ENCODE measurements at places on chromosomes 7 and 10.
A peak's percentile ranks its signal among the peaks of the same experiment; 100 is the strongest.

DNA sequence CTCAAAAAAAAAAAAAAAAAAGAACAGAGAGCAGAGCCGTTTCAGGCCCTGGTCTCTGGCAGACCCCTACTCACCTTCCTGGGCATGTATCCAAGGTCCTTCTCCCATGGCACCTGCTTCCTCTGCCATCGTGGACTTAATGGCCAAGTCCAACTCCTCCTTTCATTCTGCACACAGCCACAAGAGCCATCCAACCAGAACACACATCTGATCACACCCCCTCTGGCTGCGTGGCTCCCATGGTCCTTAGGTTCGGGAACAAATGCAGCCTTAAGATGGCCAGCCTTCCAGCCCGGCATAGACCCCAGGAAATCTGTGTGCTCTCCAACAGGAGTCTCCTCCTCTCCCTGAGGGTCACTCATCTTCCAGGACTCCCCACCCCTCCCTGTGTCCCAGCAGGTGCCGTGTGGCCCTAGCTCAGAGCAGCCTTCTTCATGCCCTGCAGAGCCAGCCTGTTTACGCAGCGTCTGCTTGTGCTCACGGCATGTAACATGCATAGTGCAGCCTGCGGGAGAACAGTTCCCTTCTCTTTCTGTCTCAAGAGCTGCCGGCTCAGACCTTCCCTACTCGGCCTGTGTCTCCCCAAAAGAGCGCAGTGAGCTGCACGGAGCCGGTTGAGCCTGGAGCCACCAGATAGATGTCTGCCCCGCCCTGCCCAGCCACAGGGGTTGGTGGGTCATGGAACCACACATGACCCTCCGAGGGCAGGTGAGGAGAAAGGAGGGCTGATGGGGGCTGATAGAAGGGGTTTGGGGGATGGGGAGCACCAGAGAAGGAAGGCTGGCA lies 157.3 kb downstream of the NRF1 start:
- DNase-seq = no peak

- peak; percentile 83 for DNase-seq
Observed at GRCh38 chr7:2508327-2509215, 11.0 kb upstream of the LFNG start.

DNA sequence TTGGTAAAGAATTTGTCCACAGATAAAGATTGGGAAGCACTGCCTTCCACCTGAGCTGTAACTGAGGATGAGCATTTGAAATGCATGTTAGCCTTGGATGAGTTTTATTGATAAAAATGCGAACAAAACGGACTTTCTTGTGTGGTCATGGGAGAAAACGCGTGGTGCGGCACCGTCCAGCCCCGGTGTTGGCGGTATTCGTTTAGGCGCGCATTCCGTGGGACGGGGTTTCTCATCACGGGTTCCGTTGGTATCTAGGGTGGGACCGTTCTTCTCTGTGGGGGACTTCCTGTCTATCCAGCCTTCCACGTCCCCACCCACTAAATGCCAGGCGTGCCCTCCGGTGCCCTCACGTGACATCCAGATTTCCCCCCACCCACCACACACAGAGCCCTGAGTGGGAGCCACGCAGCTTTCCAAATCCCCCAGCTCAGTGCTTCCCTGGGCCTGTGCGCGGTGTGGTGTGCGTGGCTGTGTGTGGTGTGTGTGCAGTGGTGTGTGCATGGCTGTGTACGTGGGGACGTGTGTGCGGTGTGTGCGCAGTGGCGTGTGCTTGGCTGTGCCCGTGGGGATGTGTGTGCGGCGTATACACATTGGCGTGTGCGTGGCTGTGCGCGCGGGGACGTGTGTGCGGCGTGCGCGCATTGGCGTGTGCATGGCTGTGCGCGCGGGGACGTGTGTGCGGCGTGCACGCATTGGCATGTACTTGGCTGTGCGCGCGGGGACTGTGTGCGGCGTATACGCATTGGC lies 18.1 kb downstream of the IQCE start:
- no peak for DNase-seq

DNA sequence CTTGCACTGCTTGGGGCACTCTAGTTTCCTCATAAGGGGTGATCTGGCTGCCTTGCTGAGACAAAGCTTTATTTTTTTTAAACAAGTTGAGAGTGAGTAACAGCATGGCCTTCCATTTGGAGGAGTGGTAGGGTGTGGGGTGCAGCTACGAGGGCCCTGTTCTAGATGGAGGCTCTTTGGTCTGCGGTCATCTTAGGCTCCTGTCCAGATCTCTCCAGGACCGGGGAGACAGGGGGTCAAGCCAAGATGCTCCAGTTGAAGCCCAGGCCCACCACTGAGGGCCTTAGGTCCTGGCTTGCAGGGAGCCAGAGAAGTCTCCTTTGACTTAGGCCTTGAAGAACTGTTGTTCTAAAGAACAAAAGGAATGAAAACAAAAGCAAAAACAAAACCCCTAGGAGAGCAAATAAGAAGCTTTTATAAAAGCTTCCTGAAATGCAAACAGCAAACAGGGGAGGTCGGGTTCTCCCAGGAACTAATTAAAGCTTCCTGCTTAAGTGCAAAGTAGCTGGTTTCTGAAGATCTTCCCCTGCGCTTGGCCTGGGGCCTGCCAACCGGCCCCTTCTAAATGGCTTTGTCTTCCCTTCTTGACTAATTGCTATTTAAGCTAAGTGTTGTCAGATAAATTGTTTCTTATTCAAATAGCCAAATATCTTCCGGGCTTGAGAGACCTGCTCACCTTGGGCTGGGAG lies 259.2 kb downstream of the GLRX3 start:
- no peak for DNase-seq

DNA sequence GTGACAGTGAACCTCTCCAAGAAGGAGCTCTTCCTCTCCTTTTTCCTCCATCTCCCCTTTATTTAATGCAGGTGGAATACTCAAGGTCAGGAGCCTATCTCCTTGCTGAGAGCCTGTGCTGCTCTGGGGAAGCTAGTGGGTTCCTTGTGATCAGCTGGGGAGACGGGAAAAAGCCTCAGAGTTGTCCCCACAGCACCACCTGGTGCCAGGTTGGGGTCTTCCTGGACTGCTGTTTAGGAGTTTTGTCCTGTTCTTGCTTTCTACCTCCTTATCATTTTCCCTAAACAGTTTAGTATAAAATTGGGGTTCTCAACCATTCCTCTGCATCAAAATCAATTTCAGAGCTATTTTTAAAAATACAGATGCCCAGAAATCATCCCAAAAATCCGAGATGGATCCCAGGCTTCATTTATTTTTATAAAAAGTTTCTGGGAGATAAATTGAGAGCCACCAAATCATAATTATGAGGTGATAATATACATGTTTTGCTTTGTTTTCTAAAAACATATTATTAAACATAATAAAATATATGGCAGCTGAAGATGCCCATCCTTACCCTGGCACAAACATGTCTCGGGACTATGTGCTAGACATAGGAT lies 44.3 kb downstream of the MACC1 start:
- DNase-seq = peak; percentile 78

GRCh38 chr10:124641282-124642087 lies 102.7 kb downstream of the FAM53B start:
- DNase-seq = no peak

DNA sequence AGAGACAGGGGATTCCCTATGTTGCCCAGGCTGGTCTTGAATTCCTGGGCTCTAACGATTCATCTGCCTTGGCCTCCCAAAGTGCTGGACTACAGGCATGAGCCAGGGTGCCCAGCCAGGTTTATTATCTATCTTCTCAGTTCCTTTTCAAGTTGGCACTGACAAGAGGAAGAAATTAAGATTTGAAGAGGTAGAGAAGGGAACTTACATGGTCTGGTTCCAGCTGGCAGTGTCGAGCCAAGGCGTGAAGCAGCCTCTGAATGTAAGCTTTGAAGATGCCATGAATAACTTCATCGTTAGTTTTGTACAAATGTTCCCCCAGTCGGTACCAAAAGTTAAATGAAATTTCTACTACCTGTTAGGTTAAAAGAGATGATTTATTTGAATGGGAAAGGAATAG lies 57.7 kb downstream of the TNPO3 start:
- no peak for DNase-seq

All from eye (tissue), 1 donor.